SJSA1 (cell line): ENCODE measurements at places on chromosomes 2 and 18.

DNA sequence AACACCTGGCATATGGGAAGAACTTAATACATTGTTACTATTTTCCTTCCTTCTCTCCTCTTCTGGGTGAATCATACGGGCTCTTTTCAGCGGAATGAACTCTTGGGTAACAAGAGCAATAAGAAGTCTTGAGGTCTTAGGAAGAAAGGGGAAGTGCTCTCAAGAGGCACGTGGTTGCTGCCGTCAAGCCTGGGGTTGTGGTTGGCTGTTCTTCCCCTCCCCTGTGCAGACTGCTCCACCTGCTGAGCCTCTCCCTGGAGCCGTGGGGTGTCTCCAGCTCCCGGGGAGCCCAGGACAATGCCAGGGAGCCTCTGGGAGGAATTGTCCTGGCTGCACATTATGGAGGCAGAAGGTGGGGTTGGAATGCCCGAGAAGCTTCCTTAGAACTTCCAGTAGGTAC is 19.4 kb downstream of the TOGARAM2 start:
- DNase-seq, result no peak

- DNase-seq, result no peak
Observed at GRCh38 chr18:6004119-6004518, 108.8 kb upstream of the TMEM200C start.

GRCh38 chr2:74441690-74442482 is at the start of gene RTKN:
Gene RTKN, minus strand, starts transcription at chr2:74441937. Its CDS starts 121 bp downstream, at chr2:74441816.
- DNase-seq, result no peak

DNA sequence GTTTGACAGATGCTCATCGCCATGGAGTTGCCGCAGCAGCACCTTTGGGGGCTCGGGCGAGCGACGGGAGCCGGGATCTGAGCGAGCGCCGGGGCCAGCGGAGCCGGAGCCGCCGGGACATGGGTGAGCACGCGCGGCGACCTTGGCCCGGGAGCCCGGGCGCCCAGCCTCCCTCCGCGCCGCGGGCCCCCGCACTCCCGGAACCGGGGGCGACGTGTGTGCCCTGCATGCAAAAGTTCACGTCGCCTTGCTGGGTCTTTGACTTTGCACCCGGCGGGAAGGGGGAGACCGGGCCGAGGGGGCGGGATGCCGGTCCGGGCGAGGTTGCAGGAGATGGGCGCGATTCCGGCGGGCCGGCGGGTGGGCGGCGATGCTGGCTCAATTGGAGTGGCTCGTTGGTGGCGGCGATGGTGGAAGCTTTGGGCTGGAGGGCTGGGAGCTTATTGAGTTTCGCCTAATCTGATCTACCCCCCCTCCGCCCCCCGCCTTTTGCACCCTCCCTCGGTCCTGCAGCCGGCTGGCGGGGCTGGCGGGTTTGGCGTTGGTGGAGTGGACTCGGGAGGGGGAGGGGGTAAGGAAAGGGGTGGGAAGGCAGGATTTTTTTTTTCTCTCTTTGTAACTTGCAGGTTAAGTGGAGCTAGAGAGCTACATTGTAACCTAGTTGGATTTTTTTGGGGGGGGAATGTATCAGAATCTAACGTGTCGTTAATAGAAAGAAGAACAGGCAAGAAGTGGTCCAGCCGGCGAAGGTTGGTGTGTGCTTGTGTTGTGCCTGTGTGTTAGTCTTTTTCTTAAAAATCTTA is at the start of gene SETBP1:
Gene SETBP1, plus strand, starts transcription at position 616 of the 803 bp plus-strand sequence. CDS start 20,459 bp downstream, outside the sequence.
- peak; percentile 75 for DNase-seq

GRCh38 chr2:227576110-227576509 is 22.6 kb upstream of the SCYGR2 start:
- DNase-seq, result no peak

- DNase-seq, result no peak
Observed at GRCh38 chr18:75244351-75245313, 34.0 kb downstream of the TSHZ1 start.
